ENCODE measurements at places on chromosomes 16 and 17. TPM values are rescaled to one million over a fixed set of nuclear protein-coding genes. Genes with fewer than 3 reads are reported as not detected.
A peak's percentile ranks its signal among the peaks of the same experiment; 100 is the strongest.

GRCh38 chr16:81357711-81358260, 43.0 kb downstream of the GAN start:
- H3K36me3 ChIP-seq = no peaks in the 10 kb centered on the region
- H3K4me1 ChIP-seq = no peaks in the 10 kb centered on the region
- H3K4me3 ChIP-seq = no peak overlapping the region
- DNase-seq = no peak
- H3K27ac ChIP-seq = no peak overlapping the region

- no peak overlapping the region for H3K4me3 ChIP-seq
- no peaks in the 10 kb centered on the region for H3K4me1 ChIP-seq
- H3K36me3 ChIP-seq = peaks cover 53% of the 10 kb centered on the region
- H3K27me3 ChIP-seq = no peaks in the 10 kb centered on the region
- DNase-seq = no peak
Observed at GRCh38 chr16:47511882-47512281, 50.8 kb downstream of the PHKB start.

GRCh38 chr17:19375732-19376131, 2.6 kb upstream of the MAPK7 start:
- H3K4me3 ChIP-seq = no peak overlapping the region
- peaks cover 7% of the 10 kb centered on the region for H3K4me1 ChIP-seq
- no peak for DNase-seq
- no peak overlapping the region for H3K27ac ChIP-seq
- peaks cover 11% of the 10 kb centered on the region for H3K36me3 ChIP-seq

Gene NOTUM
- 1.7 TPM for total RNA-seq

- H3K27ac ChIP-seq = peak overlapping the region; percentile 98
- H3K36me3 ChIP-seq = peaks cover 16% of the 10 kb centered on the region
- DNase-seq = peak; percentile 82
- no peaks in the 10 kb centered on the region for H3K4me1 ChIP-seq
Observed at GRCh38 chr16:2532494-2533141, 1.4 kb upstream of the CEMP1 start.

DNA sequence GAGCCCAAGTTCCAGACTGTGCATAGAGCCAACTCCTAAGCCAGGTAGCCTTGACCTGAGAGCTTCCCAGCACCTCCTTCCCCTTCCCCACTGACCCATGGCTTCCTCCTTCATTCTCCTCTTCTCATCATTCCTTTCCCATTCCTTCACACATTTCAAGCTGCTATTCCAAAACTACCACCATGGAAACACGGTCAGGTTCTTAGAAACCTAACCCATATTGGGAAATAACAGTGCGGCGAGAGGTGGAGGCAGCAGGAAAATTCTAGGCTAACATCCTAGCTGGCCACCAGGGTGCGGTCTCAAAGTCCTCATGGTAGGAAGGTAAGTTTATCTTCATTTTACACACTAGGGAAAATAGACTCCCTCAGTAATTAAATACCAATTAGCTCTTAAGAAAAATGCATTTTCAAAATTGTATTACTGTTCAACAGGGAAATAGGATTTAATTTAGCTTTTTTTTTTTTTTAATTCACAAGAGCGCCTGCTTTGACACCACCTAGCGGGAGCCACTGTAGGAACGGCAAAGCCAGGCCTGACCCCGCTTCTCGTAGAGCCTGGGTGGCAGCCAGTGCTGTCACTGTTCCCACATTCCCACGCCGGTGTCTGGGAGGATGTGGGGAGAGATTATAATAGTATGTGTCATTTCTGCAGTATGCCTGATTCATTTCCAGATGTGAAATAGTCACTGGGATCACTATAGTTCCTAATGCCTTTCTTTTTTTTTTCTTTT, 14.0 kb upstream of the SPHK1 start:
- H3K4me3 ChIP-seq = no peak overlapping the region
- no peak for DNase-seq
- H3K27me3 ChIP-seq = no peaks in the 10 kb centered on the region
- no peaks in the 10 kb centered on the region for H3K36me3 ChIP-seq
- no peaks in the 10 kb centered on the region for H3K4me1 ChIP-seq
